ENCODE measurements at places on chromosomes 1 and 21. TPM values are rescaled to one million over a fixed set of nuclear protein-coding genes. Genes with fewer than 3 reads are reported as not detected.

- DNase-seq = no peak
Observed at GRCh38 chr1:38834221-38834782, 25.3 kb downstream of the RRAGC start.

GRCh38 chr1:228163007-228163753, 2.4 kb upstream of the IBA57 start:
- no peak for DNase-seq

DNA sequence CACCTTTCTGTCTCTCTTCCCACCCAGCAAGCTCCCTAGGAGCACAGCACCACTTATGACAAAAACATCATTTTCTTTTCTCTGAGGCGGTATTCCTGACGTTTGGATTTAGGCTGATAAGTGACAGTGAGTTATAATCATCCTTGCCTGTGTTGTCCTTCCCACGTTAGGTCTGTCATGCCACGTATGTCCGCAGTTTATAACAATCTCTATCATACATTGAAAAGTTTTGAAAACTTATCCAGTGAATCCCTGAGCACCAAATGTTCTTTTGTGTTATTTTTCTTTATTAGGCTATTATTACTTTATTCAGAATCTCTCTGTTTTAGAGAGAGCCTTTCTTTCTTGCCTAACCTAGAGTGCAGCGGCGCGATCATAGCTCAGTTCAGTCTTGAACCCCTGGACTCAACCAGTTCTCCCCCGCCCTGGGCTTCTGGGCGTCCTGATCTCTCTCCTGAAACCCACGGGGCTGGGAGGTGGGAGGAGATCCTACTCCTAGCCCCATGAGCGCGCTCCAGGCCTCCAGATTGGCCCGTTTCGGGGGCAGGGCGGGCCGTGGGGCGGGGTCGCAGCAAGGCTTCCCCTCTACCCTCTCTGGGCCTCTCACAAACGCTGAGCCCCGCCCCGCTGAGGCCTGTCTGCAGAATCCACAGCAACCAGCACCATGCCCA, at the start of gene GSTM2:
GSTM2 (plus strand) TSS at position 606 of the 671 bp plus-strand sequence; CDS start at position 665, 59 bp downstream.
- peak; percentile 58 for DNase-seq

DNA sequence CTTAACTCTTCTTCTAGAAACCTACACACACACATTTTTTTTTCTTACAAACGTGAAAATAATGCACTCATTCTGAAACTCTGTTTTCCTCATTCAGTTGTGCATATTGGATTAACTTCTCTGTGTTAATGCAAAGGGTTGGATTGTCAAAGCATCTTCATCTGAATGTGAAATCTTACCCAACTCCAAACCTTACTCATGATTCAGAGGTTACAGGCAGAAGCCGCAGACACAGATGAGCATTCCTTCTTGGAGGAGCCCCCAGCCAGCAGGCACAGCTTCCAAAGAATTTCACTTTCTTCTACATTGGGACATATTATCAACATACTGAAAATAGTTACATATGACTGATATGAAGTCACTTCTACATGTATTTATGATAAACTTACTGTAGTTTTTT, 15.7 kb downstream of the PATJ start:
- no peak for DNase-seq

DNA sequence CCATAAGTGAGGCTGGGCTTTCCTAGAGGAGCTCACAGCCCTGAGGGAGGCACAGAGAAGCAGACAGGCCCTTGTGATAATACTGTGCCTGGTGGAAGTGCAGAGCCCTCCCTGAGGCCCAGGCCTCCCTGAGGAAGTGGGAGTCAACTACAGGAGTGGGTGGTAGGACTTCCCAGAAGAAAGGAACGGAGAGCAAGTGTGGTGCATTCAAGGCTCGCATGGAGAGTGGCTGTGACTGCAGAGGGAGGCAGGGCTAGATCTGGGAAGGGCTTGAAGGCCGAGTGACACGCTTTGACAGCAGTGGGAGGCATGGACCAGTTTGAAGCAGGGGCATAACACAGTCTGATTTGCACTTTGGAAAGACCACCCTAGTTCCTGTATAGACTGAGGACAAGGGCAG, 37.3 kb downstream of the AZIN2 start:
- no peak for DNase-seq

DNA sequence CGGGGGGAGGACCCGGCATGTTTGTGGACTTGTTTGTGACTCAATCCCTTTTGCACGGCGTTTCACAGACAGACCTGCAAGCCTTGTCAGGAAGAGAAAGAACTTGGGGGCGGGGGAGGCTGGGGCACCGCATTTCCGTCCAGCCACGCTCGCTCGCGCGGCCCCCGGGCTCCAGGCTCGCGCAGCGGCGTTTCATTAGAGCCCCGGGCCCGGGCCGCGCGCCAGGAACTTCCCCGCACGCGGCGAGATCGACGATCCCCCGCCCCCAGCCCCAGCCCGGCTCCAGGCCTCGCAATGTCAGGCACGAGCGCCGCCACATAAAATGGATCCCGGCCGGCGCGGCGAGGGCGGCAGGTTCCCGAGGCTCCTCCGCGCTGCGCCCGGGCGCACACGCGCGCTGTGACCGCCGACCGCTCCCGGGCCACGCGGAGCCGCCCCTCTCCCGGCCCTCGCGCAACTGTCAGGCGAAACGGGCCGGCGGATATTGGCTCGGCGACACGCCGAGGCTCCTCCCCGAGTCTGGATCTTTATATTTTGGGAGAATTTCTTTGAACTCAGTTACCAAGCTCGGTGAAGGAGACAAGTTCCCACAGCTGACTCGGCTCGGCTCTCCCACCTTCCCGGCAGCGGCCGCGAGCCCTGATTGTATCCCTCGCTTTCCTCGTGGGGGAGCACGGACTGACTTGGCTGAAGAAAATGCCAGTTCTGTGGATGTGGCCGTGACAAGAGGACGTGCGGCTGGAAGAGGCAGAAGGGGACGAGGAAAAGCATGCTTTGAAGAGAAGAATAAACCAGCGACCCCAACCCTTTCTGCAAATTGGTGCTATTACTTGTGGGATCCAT, at the start of gene KIF26B:
KIF26B (plus strand) TSS at position 557 of the 843 bp plus-strand sequence. CDS start 440 bp downstream, outside the sequence.
- peak; percentile 13 for DNase-seq

The DEGS1 gene
- polyA plus RNA-seq = 172 TPM

The MRPL39 gene
- 64.9 TPM for polyA plus RNA-seq

The AGO4 gene
- polyA plus RNA-seq = 11.3 TPM
